ENCODE measurements at places on chromosomes 1 and 21. TPM values are rescaled to one million over a fixed set of nuclear protein-coding genes. Genes with fewer than 3 reads are reported as not detected.
A peak's percentile ranks its signal among the peaks of the same experiment; 100 is the strongest.

CHI3L1 gene
- total RNA-seq, result not detected

DPT gene
- total RNA-seq, result not detected

POU3F1 gene
- not detected for total RNA-seq

RALGPS2 gene
- 47.6 TPM for total RNA-seq

HSD3B1 gene
- not detected for total RNA-seq

CRNN gene
- not detected for total RNA-seq

RHD gene
- total RNA-seq, result not detected

NT5C1A gene
- not detected for total RNA-seq

GRCh38 chr21:45876381-45877170 lies 105.0 kb upstream of the COL6A1 start:
- no peak for DNase-seq

GRCh38 chr1:230772457-230773395 lies 25.5 kb downstream of the CAPN9 start:
- DNase-seq, result peak; percentile 62

GRCh38 chr1:27542463-27543273 lies 52.7 kb upstream of the WASF2 start:
- DNase-seq, result peak; percentile 80

GRCh38 chr1:68225781-68226180 lies 6.5 kb downstream of the WLS start:
- no peak for DNase-seq

- peak; percentile 3 for DNase-seq
These were observed 23.0 kb downstream of the DPH5 start for GRCh38 chr1:101002551-101002950.

DNA sequence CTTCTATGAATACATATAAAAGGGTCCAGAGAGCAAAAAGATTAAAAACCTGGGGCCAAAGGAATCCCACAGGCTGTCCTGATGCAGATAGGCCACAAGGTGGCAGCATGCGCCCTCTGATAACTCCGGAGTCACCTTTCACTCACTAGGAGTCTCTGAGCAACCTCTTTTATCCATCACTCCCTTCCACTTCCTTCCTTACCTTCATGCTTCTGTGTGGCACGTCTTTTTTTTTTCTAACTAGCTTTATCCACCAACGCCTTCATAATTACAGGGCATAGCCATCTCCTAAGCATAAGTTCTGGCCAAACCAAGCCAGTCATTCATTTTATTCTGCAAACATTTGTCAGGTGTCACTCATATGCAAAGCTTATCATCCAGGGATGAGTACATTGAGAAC lies 3.9 kb upstream of the PGLYRP4 start:
- peak; percentile 73 for DNase-seq

DNA sequence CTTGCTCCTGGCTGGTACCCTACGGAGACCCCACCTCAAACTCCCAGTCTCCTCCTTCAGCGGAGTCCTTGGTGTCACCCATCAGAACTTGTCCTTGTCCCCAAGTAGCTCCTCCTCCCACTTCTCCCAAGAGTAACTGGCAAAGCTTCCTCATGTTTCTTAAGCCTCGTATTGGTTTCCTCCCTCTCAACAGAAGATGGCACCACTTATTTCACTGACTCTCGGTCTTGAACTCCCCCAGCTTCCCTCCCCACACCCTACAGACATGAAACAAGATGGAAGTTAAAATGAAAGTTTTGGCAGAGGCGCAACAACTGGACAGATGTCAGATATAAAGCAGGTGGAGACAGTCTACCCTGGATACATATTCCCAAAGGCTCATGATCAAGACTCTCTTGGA lies 13.4 kb downstream of the RAB7B start:
- DNase-seq, result no peak

- no peak for DNase-seq
These were observed 308.5 kb upstream of the ADAMTS5 start for GRCh38 chr21:27275294-27275927.

GRCh38 chr1:236150986-236151385 lies 8.6 kb downstream of the GPR137B start:
- no peak for DNase-seq

- DNase-seq, result no peak
These were observed 142.5 kb downstream of the PGBD5 start for GRCh38 chr1:230283678-230284077.

DNA sequence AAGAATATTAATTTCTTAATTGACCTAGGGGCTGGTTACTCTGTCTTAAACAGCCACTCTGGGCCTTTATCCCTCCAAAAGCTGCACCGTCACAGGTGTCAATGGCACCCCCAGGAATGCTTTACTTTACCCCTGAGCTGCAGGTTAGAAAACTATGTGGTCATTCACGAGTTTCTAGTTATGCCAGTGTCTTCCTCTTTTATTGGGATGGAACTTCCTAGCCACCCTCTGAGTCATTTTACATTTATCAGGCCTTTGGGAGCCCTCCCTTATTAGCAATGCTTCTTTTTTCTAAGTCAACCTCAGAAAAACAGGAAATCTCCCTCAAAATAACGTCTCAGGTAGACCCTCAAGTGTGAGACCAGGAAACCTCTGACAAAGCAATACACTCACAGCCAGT lies 59.4 kb upstream of the USH2A start:
- no peak for DNase-seq

GRCh38 chr1:67830226-67830625 lies 3.0 kb downstream of the GNG12 start:
- DNase-seq, result no peak

DNA sequence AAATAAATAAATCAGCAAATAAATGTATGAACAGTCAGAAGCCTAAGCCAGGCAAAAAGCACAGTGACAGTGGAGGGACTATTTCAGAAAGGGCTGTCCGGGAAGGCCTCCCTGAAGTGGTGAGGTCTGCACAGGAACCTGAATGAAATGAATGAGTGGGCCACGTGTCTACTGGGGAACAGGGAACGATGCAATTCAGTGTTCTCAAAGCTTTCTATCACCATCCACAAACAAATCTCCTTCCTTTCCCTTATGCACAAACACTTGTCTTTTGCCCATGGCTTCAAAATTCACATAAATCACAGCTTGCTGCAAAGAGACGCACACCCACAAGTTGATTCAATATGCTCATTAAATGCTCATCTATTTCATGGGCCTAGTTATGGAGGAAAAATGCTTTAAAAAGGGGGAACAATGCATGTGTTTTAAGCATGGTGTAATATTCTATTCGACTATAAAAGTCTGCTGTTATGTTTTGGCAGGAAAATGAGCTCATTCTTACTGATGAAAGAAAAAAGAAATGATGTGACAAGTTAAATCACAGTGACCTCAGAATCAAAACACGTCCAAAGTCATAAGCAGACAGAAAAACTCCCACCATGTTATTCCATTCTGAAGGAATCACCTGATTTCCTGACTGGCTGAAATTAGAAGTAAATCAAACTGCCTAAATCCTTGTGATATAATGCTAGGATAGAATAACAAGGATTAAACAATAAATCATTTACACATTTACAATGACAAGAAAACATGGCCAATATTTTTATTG lies 21.6 kb downstream of the URB1 start:
- DNase-seq, result no peak

GRCh38 chr1:226082959-226083301 lies 20.4 kb downstream of the H3-3A start:
- peak; percentile 70 for DNase-seq

DNA sequence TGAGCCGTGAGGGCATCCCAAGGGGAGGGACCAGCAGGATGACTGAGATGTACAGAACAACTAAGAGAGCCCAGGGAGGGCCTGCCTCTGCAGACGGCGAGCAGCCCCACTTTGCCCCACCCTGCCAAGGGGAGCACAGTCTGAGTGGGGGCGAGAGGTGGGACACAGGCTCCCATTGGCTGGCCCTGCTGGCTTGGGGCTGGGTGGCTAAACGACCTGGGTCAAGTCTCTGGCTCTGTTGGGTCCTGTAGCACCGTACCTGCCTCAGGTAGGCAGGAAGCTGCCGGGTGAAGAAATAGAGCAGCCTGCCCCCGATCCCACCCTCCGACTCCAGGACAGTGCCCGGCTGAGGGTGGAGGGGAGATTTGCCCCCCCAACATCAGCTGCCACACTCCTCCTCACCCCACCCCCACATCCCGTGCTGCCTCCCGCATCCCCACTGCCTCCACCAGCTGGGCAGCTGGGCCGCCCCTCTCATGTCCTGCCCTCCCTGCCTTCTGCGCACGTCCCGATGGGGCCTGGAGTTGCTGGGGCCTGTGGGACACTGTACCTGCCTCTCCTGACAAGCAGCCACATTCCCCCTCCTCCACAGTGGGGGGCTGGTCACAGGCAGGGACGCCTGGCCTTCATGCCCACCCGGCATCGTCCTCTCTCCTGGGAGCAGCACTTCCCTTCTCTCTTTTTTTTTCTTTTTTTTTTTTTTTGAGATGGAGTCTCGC lies 12.6 kb upstream of the PLEKHG5 start:
- DNase-seq, result no peak

GRCh38 chr1:48844187-48844586 lies 67.5 kb upstream of the BEND5 start:
- DNase-seq, result no peak

DNA sequence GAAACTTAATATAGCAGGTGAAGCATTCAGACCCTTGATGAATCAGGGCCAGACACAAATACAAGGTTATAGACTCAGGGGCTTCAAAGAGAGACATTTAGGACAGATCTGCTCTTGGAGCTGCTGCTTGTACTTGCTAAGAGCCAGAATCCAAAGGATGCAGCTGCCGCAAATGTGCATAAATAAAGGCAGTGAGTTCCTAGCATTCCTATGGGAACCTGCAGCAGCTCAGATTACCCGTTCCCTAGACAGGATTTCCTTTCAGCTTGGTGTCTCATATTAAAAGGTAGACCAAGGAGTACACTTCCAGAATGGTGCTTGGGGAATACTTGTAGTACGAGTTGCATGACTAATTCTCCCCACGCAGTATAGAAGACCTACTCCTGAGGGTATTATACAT lies 9.7 kb upstream of the LRRC53 start:
- no peak for DNase-seq

- no peak for DNase-seq
These were observed 43.1 kb downstream of the CD55 start for GRCh38 chr1:207364614-207365013.

DNA sequence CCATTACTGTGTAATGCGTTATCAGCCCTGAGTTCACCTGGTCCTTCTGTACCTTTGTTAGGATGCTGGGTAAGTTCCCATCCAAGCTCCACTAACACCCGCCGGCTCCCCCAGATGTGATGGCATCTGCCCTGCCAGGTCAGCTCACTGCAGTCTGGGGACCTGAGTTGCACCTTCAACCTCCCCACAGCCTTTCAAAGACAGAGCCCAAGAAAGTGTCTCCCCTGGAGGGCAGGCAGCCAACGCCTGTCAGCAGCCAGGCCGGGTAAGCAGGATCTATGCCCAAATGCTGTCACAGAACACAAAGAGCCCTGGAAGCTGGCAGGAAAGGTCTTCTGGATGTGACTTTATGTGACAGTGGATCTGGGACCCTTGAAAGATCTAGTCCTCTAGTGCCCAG lies 13.7 kb downstream of the MRAP start:
- DNase-seq, result no peak

- no peak for DNase-seq
These were observed 8.0 kb upstream of the BCAR3 start for GRCh38 chr1:93689521-93690223.

DNA sequence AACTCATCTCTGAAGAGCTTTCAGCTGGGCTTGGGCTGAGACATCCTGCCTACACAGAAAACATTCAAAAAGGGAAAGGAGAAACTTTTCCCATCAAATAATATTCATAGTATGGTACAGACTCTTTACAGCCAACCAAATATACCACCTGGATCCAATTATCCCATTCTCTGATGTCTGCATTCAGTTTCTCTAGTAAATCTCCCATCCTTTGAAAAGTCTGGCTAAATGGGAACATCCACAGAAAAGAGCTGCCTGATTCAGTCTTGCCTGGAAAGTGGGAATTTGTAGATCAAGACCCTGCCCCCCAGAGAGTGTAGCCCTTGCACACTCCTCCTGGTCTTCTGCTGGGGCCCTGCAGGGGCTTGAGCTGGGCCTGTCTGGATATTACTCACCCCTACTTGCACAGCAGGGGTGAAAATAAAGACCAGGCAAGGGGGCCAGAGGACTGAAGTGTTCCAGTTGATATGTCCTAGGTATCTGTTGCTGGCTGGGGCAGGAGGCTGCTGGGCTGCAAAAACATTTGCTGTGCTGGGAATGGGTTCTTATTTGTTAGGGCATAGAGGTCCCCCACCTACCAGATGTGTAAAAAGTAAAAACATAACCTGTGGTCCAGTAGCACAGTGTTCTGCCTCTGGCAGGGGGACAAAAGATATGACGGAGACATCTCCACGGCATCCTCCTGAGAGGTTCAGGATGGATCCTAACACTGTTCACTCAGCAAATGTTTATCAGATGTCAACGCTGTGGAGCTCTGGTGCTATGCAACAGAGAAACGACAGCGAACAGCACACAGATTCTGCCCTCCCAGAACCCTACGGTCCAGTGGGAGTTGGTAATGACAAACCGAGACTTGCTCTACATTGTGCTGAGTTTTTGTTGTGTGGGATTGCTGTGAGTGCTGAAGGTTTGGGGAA lies 140.3 kb downstream of the PLXNA2 start:
- no peak for DNase-seq

DNA sequence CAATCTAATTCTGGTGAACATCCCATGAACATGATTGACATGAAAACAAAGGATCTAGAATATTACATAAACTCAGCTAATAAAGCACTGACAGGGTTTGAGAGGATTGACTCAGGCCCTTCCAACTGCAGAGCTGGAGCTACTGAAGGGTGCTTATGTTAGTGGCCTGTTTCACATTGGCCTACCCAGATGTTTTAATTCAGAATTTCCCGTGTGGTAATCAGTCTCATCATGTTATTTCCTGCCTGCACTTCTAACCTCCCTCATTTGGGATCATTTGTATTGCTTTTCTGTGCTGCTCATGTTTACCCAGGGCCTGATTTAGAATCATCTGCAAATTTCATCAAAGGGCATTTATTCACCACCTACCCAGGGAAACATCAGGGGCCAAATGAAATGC lies 270.3 kb downstream of the PLPP3 start:
- DNase-seq, result no peak

GRCh38 chr1:207619871-207620542 lies 24.9 kb upstream of the CR1L start:
- DNase-seq, result peak; percentile 38

DNA sequence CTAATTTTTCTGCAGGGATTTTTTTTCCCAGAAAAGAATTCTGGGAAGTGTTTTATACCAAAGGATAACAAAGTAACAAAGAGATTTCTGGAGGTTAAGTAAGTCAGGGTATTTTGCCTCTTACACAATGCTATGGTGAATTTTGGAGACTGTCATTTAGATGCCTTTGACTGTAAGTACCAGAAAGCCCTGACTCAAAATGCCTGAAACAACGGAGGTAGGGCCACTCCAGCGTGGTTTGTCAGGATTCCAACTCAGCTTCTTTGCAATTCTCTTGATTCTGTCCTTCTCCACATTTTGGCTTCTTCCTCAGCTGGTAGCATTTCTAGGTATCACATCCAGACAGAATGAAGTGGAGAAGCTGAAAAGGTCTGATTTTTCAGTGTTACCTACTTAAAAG lies 106.5 kb downstream of the UCHL5 start:
- DNase-seq, result no peak

All from Calu3 (cell line).